ENCODE measurements at places on chromosomes 5 and 9.
A peak's percentile ranks its signal among the peaks of the same experiment; 100 is the strongest.

DNA sequence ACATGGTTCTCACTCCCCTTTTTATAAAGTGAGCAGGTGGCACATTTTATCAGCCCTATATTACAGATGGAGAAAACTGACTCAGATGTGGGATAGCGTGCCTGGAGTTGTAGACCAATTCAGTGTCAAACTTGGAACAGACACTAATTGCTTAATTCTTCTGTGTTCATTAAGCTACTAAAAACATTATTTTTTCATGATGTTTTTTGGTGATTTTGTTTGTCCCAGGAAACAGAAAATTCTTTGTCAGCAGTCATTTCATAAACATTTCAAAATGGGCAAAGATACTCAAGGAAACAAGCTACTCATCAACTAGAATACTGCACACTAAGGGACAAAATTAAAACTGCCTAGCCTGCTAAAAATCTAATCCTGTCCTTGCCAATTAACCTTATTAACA lies 2.2 kb downstream of the ABHD17B start:
- no peak for DNase-seq

DNA sequence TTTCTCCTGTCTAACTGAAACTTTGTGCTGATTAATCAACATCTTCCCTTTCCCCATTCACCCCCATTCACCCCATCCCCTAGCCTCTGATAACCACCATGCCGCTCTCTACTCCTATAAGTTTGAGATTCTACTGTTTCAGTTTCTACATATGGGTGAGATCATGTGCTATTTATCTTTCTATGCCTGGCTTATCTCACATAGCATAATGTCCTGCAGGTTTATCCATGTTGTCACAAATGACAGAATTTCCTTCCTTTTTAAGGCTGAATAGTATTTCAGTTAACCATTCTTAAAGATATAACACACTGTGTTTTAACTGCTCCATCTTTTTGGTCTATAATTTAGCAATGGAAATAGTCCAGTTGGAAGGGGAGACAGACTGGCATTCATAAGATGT lies 205.1 kb downstream of the SNCAIP start:
- DNase-seq = no peak

GRCh38 chr9:108356806-108357205 lies 499.0 kb downstream of the ACTL7B start:
- no peak for DNase-seq

- no peak for DNase-seq
Measured at GRCh38 chr9:81620002-81620390, 69.4 kb downstream of the TLE1 start.

DNA sequence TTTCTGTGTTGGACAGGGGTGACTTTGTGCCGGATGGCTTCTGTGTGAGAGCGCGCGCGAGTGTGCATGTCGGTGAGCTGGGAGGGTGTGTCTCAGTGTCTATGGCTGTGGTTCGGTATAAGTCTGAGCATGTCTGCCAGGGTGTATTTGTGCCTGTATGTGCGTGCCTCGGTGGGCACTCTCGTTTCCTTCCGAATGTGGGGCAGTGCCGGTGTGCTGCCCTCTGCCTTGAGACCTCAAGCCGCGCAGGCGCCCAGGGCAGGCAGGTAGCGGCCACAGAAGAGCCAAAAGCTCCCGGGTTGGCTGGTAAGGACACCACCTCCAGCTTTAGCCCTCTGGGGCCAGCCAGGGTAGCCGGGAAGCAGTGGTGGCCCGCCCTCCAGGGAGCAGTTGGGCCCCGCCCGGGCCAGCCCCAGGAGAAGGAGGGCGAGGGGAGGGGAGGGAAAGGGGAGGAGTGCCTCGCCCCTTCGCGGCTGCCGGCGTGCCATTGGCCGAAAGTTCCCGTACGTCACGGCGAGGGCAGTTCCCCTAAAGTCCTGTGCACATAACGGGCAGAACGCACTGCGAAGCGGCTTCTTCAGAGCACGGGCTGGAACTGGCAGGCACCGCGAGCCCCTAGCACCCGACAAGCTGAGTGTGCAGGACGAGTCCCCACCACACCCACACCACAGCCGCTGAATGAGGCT lies at the start of gene ADRB2:
Gene ADRB2, plus strand, starts transcription at position 559 of the 686 bp plus-strand sequence. CDS start 221 bp downstream, outside the sequence.
- DNase-seq = peak; percentile 98

- DNase-seq = no peak
Measured at GRCh38 chr9:561427-561826, 280.1 kb upstream of the DMRT1 start.
